AG04449 (cell line): ENCODE measurements at places on chromosomes 13 and 19.

DNA sequence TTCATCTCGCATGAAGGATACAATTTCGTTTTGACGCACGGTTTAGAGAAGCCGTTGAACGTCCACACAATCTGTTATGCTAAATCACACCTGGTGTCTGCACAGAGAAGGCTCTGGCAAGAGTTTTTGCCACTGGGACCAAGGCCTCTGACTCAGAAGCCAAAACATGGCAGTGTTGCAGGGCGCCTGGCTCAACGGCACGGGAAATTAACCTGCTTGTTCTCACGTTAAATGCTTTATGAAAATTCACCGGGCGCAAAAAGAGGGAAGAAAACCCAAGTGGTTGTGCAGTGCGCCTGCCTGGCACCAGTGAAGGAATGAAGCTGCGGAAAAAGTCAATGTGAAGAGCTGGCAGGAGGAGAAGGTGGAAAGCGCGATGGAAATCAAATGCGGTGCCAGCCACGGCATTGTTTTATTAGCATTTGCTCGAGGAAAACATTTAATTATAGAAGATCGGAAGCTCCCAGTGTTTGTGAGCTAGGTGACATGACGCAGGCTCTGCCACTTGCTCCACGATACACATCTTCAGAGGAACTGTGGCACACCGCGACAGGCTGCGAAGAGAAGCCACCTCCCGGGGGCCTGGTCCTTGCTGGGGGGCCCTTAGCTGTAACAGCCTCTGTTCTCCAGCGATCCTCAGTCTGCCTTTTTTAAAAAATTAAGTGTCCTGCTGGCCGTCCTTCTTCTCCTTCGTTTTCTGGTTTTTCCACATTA lies 126.2 kb downstream of the ZIC5 start:
- no peak for DNase-seq

DNA sequence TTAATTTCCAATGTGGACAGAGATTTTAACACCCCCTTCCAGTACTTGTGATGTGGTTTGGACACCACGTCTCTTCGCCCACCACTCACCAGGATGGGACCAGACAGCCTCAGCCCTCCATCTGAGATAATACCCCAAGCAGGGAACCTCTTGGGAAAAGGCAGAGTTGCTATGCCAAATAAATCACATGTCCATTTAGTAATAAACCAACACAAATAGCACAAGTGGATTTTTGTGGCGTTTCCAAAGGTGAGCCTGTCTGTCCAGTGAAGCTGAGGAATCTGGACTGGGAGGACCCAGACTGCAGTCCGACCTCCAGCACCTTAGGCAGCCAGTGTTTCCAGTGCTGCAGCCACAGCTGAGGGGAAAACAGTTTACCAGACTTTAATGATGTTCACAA lies 34.1 kb upstream of the GAS6 start:
- DNase-seq = no peak

- no peak for DNase-seq
Observed at GRCh38 chr19:4529924-4530522, 5.0 kb downstream of the PLIN5 start.

- DNase-seq = no peak
Observed at GRCh38 chr19:14699641-14700040, 9.8 kb downstream of the ZNF333 start.

GRCh38 chr19:45117167-45117594 lies 24.2 kb downstream of the PPP1R37 start:
- no peak for DNase-seq

DNA sequence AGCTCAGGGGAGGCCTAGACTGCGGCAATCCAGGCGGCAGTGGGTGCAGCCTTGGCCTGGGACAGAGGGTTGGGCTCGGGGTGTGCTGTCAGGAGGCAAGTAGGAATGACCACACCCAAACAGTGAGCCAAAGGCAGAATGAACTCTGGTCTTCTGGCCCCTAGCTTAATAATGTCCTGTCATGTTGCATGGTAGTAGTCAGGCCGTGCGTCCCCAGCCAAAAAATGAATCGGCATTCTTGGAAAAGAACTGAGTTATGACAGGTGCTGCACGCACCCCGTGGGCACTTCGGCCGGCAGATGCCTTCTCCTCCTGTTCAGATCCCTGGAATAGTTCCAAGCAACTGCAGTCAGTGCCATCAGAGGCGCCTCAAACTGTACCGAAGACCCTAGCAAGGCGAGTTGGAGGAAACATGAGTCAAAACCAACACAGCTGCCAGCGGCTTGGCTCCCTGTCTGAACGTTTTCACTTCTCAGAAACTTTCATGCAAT lies 55.9 kb downstream of the ATP7B start:
- no peak for DNase-seq

GRCh38 chr19:45528149-45528743 lies 21.0 kb downstream of the VASP start:
- no peak for DNase-seq

- DNase-seq = peak; percentile 21
Observed at GRCh38 chr13:105969761-105970160, 565.7 kb downstream of the EFNB2 start.

DNA sequence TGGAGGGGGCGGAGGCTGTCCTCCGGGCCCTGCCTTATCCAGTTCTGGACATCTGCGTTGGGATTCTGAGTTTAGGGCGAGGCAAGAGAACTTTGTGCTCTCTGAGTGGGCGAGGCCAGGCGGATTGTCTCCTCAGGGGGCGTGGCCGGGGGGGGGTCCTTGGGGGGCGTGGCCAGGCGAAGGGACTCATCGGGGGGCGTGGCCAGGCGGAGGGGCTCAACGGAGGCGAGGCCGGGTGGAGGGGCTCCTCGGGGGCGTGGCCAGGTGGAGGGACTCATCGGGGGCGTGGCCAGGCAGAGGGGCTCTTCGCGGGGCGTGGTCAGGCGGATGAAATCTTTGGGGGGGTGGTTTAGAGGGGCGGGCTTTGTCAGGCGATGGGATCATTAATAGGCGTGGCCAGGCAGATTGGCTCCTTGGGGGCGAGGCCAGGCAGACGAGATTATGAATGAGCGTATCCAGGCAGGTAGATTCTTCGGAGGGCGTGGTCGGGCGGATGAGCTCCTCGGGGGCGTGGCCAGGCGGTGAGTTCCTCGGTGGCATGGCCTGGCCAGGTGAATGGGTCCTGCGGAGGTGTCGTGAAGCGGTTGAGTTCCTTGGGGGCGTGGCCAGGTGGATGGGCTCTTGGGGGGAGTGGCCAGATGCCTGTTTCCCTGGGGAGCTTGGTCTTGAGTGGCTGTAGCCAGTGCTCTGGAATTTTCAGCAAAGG lies 10.3 kb upstream of the CACNG7 start:
- no peak for DNase-seq

- DNase-seq = no peak
Observed at GRCh38 chr19:2084993-2085720, 11.0 kb downstream of the MOB3A start.

DNA sequence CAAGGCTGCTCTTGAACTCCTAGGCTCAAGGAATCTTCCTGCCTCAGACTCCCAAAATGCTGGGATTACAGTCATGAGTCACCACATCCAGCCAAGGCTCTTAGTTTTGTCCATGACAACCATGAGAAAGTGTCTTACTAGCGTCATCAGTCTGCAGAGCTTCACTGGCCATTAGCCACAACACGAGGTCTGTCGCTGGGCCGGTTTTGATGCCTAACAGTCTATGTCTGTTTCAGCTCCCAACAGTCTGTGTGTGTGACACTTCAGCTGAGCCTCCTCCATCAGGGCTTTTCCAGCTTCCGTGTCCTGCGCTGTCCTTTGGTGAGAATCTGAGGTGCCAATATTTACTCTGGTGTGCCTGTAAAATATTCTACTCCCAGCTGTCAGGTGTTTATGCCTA lies 47.6 kb downstream of the CEP89 start:
- DNase-seq = no peak

DNA sequence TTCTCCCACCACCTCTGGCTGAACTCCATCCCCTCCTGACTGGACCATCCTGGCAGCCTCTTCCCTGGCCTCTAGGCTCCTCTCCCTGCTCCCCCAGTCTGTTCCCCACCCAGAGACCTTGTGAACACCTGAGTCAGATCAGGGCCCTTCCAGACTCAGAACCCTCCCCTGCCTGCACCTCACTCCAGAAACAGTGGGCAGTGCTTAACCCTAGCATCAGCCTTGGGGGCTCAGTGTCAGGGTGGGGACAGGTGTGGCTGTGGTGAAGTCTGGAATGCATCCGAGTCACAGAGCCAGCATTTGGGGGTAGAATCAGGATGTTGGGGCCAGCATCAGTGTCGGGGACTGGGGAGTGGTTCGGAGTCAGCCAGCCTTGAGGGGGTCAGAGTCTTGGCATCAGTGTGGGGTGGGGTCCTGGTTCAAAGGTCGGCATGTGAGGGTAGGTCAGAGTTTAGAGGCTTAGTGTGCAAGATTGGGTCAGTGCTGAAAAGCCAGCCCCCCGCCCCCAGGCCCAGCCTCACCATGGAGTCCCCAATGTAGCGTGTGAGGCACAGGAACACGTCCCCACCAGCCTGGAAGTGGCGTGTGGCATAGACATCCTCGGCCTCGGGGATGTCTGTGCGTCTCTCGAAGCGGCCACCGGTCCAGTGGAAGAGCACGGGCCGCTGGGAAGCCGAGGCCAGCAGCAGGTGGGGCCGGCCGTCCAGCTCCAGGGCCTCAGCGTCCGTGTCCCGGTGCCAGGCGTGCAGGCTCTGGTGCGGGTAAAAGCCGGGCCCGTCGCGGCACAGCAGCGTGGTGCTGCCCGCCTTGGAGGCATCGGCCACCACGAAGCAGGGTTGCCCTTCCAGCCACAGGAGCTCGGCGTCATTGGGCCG lies 8.9 kb downstream of the LGI4 start:
- DNase-seq = no peak

GRCh38 chr19:16382775-16383543 lies 58.3 kb downstream of the KLF2 start:
- DNase-seq = peak; percentile 33

- DNase-seq = peak; percentile 12
Observed at GRCh38 chr19:30649934-30650614, 277.9 kb downstream of the ZNF536 start.
